Stimulated activated CD4-positive, alpha-beta T cell treated with anti-CD3 and anti-CD28 coated beads, Interleukin-15, amount 100 ng/mL, for 1 hour (primary cell): ENCODE measurements at places on chromosomes 11 and 22.

GRCh38 chr11:126810776-126811175 lies 189.8 kb downstream of the KIRREL3 start:
- no peak for DNase-seq

- DNase-seq = no peak
Observed at GRCh38 chr11:74612877-74613276, 20.5 kb downstream of the POLD3 start.

- DNase-seq = no peak
Observed at GRCh38 chr11:48122246-48122645, 94.4 kb upstream of the OR4B1 start.

- DNase-seq = no peak
Observed at GRCh38 chr11:110217936-110218335, 78.5 kb downstream of the RDX start.

DNA sequence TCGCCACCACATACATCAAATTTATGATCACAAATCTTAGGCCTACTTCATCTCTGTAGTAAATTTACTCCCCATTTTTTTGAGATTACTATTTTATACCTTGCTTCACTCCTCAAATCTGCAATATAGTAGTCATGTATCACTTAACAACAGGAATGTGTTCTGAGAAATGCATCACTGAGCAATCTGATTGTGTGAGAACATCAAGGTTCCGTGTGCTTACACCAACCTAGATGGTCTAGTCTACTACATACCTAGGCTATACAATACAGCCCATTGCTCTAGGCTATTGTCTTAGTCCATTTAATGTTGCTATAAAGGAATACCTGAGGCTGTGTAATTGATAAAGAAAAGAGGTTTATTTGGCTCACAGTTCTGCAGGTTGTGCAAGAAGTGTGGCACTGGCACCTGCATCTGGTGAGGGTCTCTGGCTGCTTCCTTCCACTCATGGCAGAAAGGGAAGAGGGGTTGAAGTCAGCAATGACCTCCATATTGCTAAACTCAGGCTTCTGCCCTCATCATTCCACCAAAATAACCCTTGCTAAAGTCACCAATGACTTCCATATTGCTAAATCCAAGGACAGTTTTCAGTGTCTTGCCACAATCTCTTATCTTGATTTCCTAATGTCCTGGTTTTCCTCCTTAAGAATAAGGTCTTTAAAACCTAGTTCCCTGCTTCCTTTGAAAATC lies 140.3 kb downstream of the RBFOX2 start:
- DNase-seq = no peak

DNA sequence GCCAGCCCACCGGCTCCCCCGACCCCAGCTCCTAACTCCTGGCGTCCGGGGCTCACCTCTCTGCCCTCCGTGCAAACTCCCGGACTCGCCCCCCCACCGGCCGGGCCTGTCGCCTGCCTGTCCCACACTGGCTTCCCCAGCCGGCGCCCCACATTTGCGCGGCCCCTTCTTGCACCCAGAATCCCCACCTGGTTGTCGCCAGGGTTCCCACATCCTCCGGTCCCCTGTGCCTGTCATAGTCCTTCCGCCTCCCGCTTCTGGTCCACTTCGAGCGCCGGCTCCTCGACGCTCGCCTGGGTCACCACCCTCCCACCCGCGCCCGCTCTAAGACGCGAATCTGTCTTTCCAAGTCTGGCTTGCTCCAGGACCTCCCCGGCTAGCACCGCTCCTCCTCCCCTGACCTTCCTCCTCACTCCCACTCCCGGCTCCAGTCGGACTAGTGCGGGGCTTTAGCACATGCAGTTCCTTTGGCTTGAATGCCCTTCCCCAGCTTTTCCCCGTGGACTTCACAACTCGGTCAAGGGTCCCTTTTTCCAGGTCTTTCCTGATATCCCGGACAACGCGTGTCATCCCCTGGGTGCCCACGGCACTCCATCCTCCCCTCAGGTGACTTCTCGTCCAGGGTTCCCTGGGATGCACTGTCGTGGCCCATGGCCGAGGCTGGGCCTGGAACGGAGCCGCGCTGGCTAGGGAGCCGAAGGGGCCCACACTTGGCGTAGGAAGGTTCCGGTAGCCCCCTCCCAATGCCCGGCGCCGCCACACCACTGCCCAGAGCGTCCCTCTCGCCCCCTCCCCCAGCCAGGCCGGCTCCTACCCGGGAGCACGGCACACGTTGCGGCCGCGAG lies 635 bp downstream of the SCARF2 start:
- DNase-seq = no peak

DNA sequence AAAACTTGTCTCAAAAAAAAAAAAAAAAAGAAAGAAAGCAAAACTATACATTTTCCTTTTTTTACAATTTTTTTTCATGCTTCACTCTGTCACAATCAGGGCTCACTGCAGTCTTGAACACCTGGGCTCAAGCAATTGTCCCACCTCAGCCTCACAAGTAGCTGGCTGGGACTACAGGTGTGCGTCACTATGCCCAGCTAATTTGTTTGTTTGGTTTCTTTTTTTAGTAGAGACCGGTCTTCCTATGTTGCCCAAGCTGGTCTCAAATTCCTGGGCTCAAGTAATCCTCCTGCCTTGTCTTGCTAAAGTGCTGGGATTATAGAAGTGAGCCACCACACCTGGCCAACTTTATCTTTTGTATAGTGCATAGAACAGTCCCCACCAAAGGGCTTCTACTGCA lies 15.0 kb upstream of the CXCR5 start:
- no peak for DNase-seq

DNA sequence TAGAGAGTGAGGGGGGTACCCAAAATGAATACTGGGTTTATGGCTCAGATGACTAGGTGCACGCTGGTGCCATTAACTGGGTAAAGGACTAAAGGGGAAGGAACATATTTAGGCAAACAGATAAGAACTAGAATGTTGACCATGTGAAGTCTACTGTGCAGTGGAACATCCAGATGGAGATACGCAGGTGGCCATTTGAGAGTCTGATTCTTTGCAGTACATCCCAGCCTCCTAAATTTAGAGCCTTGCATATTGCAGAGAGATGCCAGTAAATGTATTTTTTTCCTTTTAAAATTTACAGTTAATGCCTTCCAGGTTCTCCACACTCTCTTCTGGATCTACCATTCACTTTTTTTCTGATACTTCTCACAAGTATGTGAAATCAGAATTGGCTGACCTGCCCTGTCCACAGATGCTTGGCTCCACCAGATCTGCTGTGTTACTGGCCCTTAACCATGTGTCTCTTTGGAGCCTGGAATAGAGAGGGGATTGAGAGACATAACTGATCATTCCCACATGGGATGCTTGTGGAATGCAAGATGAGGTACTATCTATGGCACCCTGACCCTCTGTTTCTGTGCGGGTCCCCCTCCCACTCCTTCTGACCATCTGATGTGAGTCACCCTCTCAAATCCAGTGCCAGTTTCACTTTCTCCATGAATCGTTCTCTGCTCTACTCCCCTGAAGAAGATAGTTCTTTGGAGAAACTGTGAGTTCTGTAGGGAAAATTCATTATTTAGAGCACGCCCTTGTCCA lies 77.0 kb upstream of the NCAM1 start:
- DNase-seq = no peak

DNA sequence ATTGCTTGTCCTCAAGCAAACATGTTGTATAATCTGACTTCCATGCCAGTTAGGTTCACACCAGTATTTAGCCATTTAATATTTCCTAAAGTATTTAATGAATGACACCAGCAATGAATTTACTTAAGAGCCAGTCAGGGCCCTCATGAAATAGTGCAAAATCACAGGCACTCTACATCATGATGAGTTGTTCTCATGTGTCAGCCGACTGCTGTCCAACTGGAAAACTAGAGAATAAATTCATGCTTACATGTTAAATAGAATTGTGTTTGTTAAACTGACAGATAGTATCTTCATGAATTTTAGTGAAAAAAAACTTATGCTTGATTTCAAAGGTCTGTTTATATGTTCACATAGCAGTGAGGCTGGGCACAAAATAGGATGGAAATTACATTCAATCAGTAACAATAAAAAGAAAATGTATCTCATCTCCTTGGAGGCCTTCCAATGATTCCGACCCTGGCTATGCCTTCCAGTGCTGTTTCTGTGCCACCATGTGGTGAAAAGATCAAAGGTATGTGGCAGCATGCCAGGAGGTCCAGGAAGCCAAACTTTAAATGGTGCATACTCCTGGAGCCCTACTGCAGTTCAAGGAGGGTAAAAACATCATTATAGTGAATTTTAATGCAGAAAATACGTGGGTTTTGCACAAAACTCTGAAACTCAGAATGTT lies 45.2 kb downstream of the CTSC start:
- no peak for DNase-seq

- DNase-seq = no peak
Observed at GRCh38 chr11:12263141-12263693, 114.2 kb upstream of the PARVA start.

DNA sequence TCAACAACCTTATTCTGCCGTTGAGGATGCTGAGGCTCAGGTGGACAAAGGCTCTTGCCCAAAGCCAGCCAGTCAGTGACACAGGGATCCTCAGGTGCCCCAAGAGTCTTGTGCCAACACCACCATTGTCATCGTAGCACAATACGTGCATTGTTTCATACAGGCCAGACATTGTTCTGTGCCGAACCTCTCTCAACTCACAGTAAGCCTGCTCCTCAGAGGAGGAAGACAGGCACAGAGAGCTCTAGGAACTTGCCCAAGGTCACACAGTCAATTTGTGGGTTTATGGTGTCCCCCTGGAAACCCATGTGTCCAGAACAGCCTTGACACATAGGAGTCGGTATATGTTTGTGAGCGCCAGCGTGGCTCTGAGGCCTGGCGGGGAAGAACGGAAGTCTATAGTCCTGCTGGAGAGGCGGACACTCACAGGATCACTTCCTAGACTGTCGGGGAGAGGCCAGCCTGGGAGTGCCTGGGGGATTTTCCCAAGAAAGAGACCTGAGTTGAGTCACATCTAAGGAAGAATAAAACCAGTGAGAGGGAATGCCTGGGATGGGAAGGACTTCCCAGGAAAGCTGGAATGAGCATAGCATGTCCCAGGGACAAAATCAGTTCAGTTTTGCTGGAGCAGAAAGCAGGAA lies 20.2 kb downstream of the LIF start:
- DNase-seq = no peak

DNA sequence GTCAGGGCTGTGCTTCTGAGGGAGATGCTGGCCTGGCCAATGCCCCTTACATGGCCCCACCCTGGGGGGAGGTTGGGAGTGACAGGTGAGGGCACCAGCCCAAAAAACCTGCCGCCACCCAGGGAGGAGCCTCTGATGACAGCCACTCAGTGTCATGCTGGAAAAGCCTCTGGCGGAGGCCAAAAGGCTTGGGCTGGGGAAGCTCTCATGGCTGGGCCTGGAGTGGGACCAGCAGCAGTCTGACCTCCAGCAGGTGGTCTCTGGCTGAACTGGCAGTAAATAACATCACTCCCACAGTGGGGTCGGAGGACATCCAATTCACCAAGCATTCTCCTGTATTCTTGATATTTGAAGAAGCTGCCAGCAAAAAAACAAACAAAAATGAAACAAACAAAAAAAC lies 20.1 kb downstream of the FGF3 start:
- DNase-seq = no peak

GRCh38 chr11:72238040-72238450 lies 5.9 kb downstream of the PHOX2A start:
- no peak for DNase-seq

GRCh38 chr11:35407041-35407440 lies 12.3 kb downstream of the SLC1A2 start:
- no peak for DNase-seq

DNA sequence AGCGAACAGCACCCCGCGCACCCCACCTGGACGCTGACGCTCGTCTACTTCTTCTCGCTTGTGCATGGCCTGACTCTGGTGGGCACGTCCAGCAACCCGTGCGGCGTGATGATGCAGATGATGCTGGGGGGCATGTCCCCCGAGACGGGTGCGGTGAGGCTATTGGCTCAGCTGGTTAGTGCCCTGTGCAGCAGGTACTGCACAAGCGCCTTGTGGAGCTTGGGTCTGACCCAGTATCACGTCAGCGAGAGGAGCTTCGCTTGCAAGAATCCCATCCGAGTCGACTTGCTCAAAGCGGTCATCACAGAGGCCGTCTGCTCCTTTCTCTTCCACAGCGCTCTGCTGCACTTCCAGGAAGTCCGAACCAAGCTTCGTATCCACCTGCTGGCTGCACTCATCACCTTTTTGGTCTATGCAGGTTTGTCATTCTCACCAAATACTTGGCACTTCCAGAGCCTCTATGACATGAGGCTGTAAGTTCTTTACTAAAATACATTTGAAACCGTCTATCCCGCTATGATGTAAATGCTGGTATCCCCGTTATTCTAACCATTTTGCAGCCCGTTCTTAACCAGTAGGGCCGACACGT lies 535 bp downstream of the AQP11 start:
- no peak for DNase-seq

- no peak for DNase-seq
Observed at GRCh38 chr11:118015385-118015841, 29.2 kb downstream of the IL10RA start.

DNA sequence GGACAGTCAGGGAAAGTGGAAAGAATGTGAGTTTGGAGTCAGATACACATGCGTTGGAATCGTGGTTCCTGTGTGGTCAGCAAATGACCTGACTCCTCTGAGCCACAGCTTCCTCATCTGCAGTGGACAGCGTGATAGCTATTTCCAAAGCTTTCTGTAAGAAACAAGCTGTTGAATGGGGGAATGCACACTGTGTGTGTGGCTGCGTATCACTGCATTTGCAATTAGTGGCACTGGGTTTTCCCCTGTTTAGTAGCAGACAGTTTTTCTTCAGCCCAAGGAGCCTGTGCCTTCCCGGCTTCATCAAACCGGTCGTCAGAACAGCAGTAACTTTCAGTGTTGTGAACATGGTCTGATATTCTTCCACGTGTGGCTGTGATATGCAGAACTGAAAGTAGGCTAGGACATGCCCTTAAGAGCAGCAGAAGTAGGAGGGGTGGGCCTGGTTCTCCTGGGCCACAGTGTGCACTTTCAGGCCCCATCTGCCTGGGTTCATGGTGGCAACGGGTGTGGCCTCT lies 121.5 kb downstream of the RRAS2 start:
- no peak for DNase-seq

- DNase-seq = no peak
Observed at GRCh38 chr11:128690665-128691101, 3.2 kb upstream of the FLI1 start.

DNA sequence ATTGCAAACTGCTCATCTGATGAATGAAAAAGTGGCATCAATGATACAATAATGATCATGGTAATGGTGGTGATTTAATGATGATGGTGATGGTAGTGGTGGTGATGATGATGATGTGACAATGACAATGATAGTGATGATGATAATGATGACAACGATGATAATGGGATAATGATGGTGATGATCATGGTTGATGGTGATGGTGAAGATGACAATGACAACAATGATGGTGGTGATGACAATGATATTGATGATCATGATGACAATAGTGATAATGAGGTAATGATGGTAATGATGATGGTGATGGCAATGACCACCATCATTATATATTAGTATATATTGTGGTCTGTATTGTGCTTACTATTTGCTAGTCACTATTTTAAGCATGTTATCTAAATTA lies 474.3 kb downstream of the TBC1D22A start:
- no peak for DNase-seq

GRCh38 chr11:77075425-77075905 lies 8.7 kb downstream of the CAPN5 start:
- DNase-seq = no peak

- no peak for DNase-seq
Observed at GRCh38 chr11:109512249-109512648, 90.3 kb downstream of the C11orf87 start.
